ENCODE measurements at places on chromosomes 5 and 9.

- DNase-seq: no peak
These were observed 59.9 kb upstream of the ALDH1B1 start for GRCh38 chr9:38332625-38333024.

- DNase-seq: no peak
These were observed 1.4 kb upstream of the SPTAN1 start for GRCh38 chr9:128550770-128551656.

GRCh38 chr5:68071282-68071632, 144.3 kb upstream of the PIK3R1 start:
- DNase-seq: no peak

GRCh38 chr9:118364266-118365106, 660.3 kb downstream of the TLR4 start:
- DNase-seq: no peak

GRCh38 chr9:95242613-95243012, 74.9 kb downstream of the FANCC start:
- no peak for DNase-seq

GRCh38 chr5:98713027-98713426, 60.4 kb upstream of the RGMB start:
- DNase-seq: no peak

- no peak for DNase-seq
These were observed 118.2 kb downstream of the SEC61B start for GRCh38 chr9:99340281-99340680.

DNA sequence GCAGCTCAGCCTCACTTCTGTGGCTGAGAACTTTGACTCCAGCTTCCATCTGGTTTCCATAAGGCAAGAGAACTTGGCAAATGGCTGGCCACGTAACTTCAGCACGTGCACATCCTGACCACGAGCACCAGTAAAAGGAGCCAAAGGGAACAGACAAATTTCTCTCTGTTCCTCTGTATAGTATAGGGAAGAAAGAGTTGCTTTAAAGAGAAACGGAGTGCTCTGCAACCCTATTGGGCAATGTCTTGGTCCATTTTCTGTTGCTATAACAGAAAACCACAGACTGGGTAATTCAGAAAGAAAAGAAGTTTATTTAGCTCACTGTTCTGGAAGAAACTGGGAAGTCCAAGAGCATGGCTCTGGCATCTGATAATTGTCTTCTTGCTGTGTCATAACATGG, 558.7 kb downstream of the ACTL7B start:
- DNase-seq: no peak

GRCh38 chr5:32428426-32428825, 16.1 kb downstream of the ZFR start:
- DNase-seq: no peak

GRCh38 chr5:96733771-96734500, 71.8 kb downstream of the CAST start:
- DNase-seq: no peak

DNA sequence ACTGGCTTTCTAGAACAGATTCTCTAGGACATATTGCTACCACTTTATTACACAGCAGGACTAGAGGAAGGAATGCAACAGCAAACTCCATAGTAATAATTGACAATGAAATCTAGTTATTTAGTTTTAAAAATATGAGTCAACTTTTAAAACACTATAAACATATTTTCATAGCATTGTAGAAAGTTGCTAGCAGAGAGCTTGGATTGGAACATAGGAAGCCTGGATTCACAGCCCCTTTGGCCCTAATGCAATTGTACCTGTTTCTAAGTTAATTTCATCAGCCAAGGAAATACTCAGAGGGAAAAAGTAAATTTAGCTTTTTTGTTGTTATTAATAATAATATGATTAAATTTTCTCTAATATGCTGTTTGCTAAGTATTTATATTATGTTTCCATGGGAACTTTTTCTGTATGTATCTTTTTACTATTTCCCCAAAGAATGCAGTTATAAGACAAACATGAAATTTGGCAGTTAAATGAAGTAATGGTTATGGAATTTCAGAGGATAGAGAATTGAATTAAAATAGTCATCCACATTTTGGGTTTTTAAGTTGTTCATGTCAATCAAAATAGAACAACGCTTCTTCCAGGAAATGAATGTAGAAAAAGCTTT, 45.6 kb downstream of the VCAN start:
- no peak for DNase-seq

DNA sequence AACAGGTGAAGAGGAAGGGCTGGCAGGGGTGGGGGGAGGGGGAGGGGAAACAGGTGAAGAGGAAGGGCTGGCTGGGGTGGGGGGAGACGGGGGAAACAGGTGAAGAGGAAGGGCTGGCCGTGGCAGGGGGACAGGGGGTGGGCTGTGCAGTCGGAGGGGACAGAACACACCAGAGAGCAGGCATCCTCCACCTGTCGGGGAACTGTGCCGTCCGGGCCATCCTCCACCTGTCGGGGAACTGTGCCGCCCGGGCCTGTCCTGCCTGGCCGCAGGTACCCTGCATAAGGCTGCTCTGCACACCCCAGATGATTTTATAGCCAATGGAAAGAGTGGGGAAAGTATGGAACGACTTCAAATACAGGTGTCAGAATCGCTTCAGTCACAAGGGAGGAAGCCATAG, 32.5 kb upstream of the PPP1R26 start:
- no peak for DNase-seq

GRCh38 chr5:93567424-93567823, 13.6 kb downstream of the NR2F1-AS1 start:
- DNase-seq: no peak

GRCh38 chr9:125821078-125821477, 73.9 kb downstream of the PBX3 start:
- DNase-seq: no peak

- no peak for DNase-seq
These were observed 509.9 kb downstream of the ZNF608 start for GRCh38 chr5:124236361-124237205.

- DNase-seq: no peak
These were observed 324.4 kb downstream of the BRINP1 start for GRCh38 chr9:119044806-119045205.

- no peak for DNase-seq
These were observed 30.7 kb upstream of the SPARC start for GRCh38 chr5:151717416-151717815.

- DNase-seq: no peak
These were observed 605 bp downstream of the CHSY3 start for GRCh38 chr5:129904667-129905472.

DNA sequence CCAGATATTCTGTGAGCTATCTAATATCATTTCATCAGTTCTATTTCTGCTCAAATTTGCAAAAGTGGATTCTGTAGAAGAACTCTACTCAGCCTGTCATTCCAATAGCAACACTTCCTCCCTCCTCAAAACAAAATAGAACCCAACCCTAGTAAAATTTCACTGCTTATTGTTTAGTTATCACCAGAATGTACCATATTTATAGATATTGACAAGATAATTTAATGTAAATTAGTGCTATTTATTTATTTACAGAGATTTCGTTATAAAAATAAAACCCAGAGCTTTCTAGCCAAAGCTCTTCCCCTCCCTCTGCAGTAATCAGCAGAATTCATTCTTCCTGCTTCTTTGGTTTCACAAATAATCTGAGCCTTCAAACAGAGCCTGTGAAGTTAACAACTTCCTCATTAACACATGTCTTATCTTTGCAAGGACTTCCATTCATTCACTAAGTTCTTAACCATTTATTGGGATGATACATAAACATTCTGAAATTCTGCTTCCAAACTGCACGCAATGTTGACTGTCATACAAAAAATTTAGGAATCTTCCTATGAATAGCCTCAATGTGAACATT, 73.7 kb upstream of the PJA2 start:
- no peak for DNase-seq

DNA sequence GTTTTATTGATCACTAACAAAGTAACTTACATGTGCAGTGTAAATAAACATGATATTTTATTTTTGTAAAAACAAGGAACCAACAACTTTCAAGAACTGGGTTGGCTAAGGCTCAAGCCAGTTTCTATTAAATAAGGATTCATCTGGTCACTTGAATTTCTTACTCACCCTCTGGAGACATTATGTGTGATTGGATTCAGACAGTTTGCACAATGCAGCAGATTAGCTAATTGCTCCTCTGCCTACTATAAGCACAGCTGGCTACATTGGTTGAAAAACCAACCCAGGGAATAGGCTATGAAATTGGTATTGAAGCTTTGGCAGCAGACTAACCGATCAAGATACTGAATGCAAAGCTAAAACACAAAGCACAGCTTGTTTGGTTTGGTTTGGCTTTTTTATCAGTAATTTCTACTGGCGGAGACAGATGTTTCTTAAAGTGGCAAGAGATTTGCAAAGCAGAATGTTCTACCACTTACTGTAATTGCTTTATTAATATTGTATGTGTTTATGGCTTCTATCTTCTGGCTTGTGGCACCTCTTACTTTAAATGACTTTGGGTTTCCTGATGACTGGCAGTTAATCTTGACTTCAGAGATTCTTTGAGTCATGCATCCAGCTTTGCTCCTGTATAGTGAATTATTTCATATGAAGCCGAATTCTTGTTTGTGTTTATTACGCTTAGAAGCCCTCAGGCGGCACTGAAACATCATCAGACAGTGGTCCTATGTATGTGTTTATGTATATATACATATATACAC, 231.5 kb downstream of the MPDZ start:
- no peak for DNase-seq

DNA sequence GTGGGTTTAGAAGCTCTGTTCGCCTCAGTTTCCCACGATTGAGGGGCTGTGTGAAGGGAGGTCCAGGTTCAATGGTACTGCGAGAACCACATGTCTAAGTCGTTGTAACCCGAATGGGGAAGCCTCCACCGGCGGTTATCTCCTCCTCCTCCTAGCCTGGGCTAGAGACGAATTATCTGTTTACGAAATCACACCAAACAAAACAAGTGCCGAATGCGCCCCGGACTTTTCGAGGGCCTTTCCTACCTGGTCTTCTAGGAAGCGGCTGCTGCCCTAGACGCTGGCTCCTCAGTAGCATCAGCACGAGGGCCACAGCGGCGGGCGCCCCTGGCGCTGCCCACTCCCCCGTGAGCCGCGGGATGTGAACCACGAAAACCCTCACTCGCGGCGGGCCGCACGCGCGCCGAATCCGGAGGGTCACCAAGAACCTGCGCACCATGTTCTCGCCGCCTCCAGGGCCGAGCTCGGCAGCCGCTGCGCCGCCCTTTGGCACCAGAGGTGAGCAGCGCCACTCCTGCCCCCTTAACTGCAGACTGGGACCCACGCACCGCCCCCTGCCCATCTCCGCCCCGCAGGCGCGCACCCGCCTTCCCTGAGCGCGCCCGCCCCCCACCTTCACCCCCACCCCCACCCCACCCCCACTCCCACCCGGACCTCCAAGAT, at the start of gene CDKN2A:
TSS of gene CDKN2A (minus strand) at position 500 of the 663 bp plus-strand sequence.
- no peak for DNase-seq

DNA sequence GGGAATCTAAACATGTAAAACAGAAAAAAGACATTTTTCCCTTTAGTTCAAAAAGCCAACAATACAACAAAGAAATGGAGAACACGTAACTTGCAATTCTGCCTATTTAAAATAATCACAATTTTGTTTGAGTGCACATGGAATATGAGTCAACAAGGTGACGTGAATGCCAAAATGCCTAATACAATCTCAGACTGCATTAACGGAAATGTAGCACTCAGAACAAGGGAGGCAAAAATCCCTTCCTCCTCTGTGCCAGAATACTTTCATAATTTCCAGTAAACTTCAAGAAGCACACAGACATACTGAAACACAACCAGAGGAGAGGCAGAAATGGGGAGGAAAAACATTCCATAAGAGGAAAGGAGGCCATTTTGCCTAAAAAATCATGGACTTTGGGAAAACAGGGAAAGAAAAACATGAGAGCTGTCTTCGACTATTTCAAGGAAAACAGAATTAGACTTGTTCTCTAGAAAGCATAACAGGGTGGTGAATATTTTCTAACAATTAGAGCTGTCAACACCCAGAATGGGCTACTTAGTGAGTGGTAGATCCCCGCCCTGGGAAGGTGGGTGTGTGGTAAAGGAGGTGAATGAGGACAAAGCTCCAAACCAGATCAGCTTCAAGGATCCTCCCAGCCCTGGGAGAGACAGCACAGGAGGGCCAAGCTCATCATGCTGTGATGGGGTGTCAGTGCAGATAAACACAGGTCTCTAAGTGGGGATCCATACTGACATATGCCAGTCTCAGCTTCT, 48.2 kb downstream of the ABCA1 start:
- DNase-seq: no peak

DNA sequence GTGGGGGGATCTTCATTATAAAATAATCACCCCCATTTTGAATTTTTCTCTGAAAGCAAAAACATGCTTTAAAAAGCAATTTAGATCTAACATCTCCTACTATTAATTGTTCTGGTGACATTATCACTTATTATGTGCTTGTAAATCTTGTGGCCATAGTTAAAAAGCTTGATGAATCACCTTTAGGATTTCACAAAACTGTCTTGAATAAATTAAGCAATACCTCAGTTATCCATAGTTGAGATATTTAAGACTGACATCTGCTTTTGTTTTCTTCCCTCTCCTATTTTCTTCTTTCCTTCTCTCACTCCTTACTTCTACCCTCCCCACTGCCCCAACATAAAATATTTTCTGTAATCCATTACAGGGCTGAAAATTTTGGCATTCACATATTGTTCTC, 84.8 kb downstream of the SLC1A3 start:
- DNase-seq: no peak

GRCh38 chr9:114124666-114125475, 25.8 kb upstream of the KIF12 start:
- no peak for DNase-seq

DNA sequence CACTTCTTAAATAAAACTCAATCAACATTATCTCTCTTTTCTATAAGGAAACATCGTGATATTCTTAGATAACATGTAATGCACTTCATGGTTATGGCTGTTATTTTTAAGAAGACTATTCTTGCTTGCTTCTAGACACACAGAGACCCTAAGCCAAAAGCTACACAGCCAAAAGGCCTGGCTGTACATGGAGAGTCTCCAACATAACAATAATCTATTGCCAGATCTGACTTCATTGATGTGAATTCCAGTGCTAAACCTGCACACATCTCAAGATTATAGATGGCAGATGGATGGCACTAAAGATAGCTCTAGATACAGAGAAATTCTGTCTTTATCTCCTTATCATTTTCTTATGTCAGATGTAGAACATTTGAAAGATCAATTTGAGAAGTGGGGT, 811.6 kb upstream of the ZNF608 start:
- no peak for DNase-seq

DNA sequence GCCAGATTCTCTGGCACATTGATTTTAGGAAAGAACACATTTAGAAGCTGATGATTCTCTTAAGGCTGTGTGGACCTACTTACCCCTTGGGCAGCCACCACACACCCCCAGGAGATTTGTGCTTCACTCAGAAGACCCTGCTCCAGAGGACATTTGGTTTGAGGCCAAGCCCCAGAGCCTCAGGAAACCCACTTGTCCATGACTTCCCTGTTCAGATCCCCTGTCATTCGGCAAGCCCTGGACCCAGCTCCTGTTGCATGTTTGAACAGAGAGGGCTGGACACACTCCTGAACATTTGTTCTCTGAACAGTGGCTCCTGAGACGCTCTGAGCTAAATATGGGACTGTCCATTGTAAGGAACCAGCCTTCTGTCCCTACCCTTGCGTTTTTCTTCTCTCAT, 82.1 kb downstream of the AMBP start:
- no peak for DNase-seq
